H4 (cell line): ENCODE measurements at places on chromosomes 7 and 10. TPM values are rescaled to one million over a fixed set of nuclear protein-coding genes. Genes with fewer than 3 reads are reported as not detected.

CFAP46 gene
- total RNA-seq = 1.0 and 4.8 TPM in 2 replicates

CAMK2B gene
- total RNA-seq = 0.06 TPM in 1 of 2 replicates, not detected in the other

RASSF4 gene
- total RNA-seq = 7.6 and 7.8 TPM in 2 replicates

GPR37 gene
- total RNA-seq = 0.95 and 2.1 TPM in 2 replicates

C7orf33 gene
- not detected in 2 replicates for total RNA-seq

AKR1C8 gene
- 0.08 and 0.12 TPM in 2 replicates for total RNA-seq

FAM237B gene
- not detected in 2 replicates for total RNA-seq

CPA4 gene
- total RNA-seq = 6.8 and 22.7 TPM in 2 replicates

ZNF22 gene
- 18.0 and 18.4 TPM in 2 replicates for total RNA-seq

SFTPA1 gene
- not detected in 2 replicates for total RNA-seq

POU6F2 gene
- 0.35 and 0.41 TPM in 2 replicates for total RNA-seq

ADRB1 gene
- 1.1 and 1.9 TPM in 2 replicates for total RNA-seq

CALML3 gene
- total RNA-seq = not detected in 2 replicates

SEMA3E gene
- total RNA-seq = 8.0 and 9.4 TPM in 2 replicates

PLPP4 gene
- total RNA-seq = 2.6 and 14.7 TPM in 2 replicates

CREM gene
- 45.6 and 48.0 TPM in 2 replicates for total RNA-seq

MEIG1 gene
- 1.2 and 1.9 TPM in 2 replicates for total RNA-seq

AKR1D1 gene
- total RNA-seq = not detected in 2 replicates

EGR2 gene
- 0.39 and 1.1 TPM in 2 replicates for total RNA-seq

UNCX gene
- not detected in 2 replicates for total RNA-seq

LRRC61 gene
- not detected in 2 replicates for total RNA-seq

POP7 gene
- total RNA-seq = 61.6 and 80.1 TPM in 2 replicates

TTYH3 gene
- 25.2 and 25.3 TPM in 2 replicates for total RNA-seq

LIPN gene
- not detected in 2 replicates for total RNA-seq

KCNIP2 gene
- total RNA-seq = not detected in 2 replicates

TRIM73 gene
- total RNA-seq = 0.15 TPM in 1 of 2 replicates, not detected in the other

SEMA3C gene
- 135 and 150 TPM in 2 replicates for total RNA-seq

TUBB8 gene
- total RNA-seq = not detected in 2 replicates

RARRES2 gene
- total RNA-seq = not detected in 2 replicates

KEL gene
- 0.21 TPM in 1 of 2 replicates, not detected in the other for total RNA-seq

GIMAP4 gene
- 0.12 TPM in 1 of 2 replicates, not detected in the other for total RNA-seq

SIRT1 gene
- total RNA-seq = 10.8 and 14.0 TPM in 2 replicates

SLC25A13 gene
- 56.2 and 61.1 TPM in 2 replicates for total RNA-seq

ZNF853 gene
- 2.8 and 3.7 TPM in 2 replicates for total RNA-seq

ATG9B gene
- 0.17 TPM in 1 of 2 replicates, not detected in the other for total RNA-seq

PWWP2B gene
- 2.2 and 6.2 TPM in 2 replicates for total RNA-seq

CUZD1 gene
- 0.37 and 0.99 TPM in 2 replicates for total RNA-seq

NPC1L1 gene
- 0.10 TPM in 1 of 2 replicates, not detected in the other for total RNA-seq
